Suppressor macrophage treated with lipopolysaccharide for 4 hours (primary cell): ENCODE measurements at places on chromosomes 6 and 20.

GRCh38 chr20:53157443-53158408, 185.6 kb downstream of the TSHZ2 start:
- DNase-seq: peak; percentile 56

GRCh38 chr6:144377586-144378210, 92.6 kb downstream of the UTRN start:
- DNase-seq: no peak

- no peak for DNase-seq
Measured at GRCh38 chr6:56222499-56222898, 24.9 kb downstream of the COL21A1 start.

- no peak for DNase-seq
Measured at GRCh38 chr6:141552463-141552862, 580.3 kb upstream of the GJE1 start.

DNA sequence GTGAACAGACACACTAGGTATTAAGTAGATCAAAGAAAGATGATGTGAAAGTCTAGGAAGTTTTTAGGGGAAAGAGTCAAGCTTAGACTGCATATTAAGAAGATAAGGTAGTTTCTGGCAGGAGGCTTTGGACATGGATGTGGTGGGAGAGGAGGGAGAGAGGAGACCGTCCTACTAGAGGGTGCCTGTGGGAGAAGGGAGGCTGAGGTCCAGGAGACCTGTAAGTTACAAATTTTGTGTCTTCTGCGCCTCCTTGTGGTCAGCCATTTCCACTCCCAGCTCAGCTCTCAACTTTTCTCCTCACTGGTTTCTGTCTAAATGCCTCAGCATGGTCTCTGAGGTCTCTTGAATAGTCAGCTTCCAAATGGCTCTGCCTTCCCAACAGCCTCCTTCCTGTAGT, 193.5 kb downstream of the UNC5CL start:
- DNase-seq: peak; percentile 25

GRCh38 chr20:62142252-62143080, 728 bp downstream of the PSMA7 start:
- peak; percentile 42 for DNase-seq

DNA sequence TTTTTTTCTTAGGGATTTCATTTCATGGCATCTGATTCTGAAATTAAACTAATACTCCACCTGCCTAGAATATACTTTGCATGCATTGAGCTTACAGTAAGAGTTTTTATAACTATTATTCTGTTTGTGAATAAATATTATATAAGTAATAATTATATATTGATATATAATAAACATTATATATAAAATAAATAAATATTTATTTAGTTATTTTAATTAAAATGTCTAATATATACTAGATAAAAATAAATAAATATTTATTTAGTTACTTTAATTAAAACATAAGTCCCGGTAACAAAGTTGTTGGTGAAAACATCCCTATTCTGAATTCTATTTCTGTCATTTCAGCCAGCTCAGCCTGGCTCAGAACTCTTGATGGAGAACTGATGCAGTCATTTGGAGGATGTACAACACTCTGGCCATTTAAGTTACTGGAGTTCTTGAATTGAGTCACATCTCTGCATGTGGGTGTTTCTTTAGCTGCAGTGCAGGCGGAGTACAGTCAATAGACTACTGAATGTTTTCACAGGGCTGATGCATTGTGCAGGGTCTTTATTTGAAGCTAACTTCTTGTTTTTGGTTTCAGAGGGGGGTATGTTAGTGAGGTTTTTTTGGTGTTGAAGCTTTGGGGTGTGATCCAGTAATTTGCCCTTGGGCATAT, 508.9 kb upstream of the ADGRB3 start:
- no peak for DNase-seq

DNA sequence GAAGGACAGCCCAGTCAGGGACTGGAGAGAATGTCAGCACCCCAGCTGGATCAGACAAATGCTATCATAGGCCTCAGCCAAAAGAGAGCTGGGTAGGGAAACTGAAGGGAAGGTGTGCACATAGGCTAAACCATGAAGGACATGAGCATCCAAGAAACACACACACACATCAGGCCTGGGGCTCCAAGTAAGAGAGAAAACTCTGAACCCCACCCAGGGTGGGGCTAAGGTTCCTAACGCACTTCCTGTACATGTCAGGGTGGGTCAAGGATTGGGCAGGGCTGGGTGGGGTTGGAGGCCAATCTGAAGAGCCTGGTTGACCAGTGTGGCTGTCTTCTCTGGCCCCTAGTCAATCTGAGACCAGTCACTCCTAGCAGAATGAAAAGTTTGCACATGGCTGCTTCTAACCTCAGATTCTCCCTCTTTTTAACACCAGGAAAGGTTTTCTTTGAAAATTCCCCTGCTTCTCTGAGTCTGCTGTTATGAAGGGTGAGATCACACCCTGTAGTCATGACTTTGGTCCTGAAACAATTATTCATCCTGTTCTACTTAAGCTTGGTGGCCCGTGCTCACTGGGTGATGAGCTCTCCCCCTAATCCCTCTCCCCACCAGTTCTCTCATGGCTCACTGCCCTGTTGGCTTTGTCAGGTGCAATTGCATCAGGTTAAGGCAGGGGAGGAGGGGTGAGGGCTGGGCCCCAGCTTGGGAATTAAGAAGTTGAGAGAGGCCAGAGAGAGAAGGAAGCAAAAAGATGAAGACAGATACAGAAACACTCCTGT, 88.4 kb downstream of the MAFB start:
- DNase-seq: peak; percentile 64

DNA sequence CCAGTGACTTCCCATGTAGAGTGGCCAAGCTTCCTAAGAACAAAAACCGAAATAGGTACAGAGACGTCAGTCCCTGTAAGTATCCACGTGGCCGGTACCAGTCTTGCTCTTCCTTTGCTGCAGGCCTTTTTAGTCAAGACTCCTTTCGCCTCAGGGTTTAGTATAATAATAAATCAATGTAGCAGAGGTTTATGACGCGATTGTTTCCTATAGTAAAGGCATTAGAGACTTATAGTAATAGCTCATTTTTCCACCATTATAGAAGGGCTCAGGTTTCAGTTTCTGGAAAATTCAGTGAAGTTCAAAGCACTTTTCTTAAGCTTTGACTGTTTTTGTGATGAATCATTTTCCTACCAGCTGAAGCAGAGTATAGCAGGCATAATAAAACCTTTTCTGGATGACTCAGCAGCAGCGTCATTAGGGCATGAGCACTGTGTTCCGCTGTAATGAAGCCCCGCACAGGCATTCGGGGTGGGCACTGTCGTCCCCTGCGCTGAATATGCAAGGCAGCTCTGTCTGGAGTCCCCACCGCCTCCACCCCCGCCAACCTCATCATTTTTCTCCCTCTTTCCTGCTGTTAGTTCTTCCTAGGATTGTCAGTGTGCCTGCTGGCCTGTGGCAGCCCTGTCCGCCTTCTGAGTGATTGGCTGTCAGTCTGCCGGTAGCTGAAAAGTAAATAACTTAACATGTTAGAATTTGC, 51.3 kb downstream of the PTPN1 start:
- DNase-seq: no peak
